Activated T-helper 9 cell treated with anti-CD3 and anti-CD28 coated beads, Interleukin-2, amount 50 U/mL, for 16 hours (primary cell): ENCODE measurements at places on chromosomes 7 and 10.

DNA sequence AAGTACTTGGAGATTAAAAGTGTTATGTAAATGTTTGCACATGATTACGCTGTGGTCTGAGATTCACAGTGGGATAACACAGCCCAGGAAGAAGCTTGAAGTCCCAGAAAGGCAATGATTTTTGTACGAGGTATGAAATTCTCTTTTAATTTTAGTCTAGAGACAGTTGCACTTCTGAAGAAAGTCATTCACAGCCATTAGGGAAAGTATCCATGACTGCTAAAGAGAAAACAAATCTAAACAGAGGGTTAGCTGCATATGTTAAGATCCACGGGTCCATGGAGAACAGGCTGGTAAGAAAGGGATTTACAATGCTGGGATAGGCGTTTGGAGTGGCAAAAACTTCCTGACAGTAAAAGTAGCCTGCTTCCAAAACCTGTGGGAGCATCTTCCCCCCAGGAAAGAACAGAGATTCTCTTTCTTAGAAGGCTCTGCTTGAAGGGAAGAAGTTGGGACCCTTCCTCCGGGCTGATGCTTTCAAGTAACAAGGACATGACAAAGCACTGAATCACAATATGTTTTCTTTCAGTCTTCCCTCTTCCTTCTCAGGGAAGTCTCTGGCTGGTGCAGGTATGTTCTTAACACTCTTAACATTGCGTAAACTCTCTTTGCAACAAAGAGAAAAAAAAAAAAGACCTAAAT lies 220.8 kb upstream of the CELF2 start:
- DNase-seq: no peak

GRCh38 chr10:79057481-79058275 lies 11.1 kb upstream of the ZMIZ1 start:
- DNase-seq: no peak

DNA sequence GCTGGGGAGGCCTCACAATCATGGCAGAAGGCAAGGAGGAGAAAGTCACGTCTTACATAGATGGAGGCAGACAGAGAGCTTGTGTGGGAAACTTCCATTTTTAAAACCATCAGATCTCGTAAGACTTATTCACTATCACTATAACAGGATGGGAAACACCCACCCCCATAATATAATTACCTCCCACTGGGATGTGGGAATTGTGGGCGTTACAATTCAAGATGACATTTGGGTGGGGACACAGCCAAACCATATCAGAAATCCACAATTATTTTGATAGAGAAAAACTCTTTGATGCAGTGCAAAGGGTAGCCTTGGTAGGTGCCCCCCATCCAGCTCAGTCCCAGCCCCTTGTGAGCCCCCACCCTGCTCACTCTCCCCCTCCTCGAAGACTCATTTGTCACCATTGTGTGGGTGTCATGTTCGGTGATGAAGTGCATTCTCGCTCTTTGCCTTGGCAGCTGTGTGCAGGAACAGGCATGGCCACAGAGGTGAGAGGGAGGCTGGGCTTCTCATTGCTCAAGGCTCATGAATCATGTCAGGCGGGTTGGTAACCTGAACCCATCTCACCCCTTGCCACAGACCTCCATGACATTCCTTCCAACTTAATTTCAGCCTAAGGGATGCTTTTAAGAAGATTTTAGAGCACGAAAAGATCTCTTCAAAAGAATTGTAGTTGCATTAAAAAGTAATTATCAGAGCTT lies 75.9 kb downstream of the BUB3 start:
- DNase-seq: no peak

GRCh38 chr10:9211228-9211627 lies 1156.7 kb downstream of the GATA3 start:
- DNase-seq: no peak

DNA sequence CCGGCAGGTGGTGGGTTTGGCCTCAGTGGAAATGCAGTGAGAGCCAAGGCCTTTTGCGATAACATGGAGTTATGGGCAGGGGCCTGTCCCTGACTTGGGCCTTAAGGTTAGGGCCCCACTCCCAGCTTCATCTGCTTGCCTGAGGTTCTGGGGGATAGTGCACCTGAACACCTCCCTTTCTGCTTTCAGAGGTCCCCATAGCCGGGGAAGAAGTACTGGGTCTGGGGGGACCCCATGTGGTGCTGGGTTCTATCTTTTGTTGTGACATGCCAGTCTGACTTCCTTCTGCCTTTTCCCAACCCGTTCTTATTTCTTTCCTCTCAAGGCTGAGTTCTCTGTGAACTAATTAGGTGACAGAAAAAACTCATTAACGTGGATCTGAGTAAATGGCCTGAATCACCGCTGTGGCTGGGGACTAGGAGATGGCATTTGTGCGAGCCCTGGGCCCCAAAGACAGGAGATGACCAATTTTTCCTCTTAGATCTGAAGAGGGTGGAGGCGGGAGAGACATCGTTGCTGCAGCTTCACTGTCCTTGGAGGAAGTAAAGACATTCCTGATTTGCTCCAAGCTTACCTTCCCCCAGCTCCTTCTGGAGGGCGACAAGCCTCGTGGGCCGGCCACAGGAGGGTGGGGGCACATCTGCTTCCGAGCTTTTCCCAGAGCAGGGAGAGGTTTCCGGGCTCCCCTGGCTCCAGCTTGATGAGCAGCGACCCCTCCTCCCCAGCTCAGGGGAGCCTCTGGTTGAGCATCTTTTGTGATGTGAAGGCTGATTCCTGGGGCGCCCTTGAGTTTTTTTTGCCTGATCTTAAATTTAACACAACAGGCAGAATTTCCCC lies 2.0 kb downstream of the AGAP3 start:
- no peak for DNase-seq

GRCh38 chr10:105837951-105838350 lies 1196.9 kb downstream of the SORCS3 start:
- no peak for DNase-seq

DNA sequence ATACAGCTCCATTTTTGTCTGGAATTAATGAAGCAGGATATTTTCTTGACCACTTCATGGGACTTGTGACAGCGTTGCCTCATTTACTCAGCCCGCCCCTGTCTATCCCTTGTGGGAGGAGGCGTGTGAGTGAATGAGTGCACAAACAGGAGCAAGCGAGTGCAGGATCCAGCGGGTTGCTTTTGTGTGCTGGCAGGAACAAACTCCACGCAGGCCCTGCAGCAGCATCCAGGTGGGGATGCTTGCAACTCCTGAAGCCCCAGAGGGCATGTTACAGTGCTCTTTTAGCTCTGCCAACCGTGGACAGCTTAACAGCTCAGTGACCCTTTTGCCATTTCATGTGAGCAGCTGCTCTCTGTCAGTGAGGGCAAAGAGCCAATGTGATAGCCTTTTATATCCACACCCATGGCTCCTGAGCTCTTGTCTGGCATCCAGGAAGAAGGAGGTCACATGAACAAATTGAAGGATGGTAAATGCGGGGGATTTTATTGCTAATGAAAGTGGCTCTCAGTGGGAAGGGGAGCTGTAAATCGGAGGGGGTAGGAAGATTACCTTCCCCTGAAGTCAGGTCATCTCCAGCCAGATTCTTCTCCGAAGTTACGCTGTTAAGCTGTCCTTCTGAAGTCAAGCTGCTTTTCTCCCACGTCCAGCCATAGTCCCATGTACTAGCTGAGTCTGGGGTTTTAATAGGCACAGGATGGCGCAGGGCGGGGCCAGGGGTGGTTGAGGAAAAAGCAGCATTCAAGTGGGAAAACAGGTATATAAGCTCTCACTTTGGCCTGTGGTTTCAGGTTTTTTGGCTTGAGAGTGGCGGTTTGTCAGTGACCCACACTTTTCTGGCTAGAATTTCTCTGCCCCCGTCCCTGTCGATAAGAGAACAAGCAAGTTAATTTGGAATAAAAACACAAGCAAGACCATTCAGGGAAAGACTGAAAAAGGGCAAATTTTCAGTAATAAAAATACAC lies 714.7 kb upstream of the MBL2 start:
- no peak for DNase-seq

DNA sequence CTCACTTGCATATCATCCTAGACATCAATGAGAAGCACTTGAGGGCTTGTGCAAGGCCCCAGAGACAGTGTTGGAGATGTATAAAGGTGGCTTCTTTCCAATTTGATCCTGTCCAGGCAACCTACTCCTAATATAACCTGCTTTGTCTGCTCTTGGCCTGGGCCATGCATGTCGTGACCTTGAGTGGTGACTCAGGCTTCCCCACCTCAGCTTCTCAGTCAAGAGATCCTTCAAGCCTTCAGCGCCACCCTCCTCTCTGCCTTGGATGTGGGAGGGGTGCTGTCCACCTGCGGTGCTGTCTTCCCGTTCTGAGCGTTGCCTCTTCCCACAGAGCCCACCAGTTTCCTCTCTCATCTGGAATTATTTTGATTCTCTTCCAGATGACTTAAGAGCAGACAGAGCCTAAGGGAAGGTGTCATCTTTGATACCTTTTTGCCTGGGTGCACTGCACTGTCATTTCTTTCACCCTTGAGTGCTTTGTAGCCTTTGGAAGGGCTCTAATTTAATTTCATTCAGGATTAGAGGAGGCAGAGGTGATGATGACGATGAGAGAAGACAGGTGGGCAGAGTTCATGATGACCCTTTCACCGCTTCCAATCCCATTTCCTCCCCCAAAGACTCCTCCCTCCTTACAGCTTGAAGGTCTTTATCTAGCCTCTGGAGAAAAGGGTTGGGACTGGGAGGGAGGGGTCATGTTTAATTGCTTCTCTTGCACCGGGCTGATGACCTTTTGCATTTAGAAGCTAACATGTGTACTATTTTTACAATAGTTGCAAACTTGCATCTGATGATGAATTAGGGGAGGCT lies 6.9 kb downstream of the LSMEM1 start:
- no peak for DNase-seq

DNA sequence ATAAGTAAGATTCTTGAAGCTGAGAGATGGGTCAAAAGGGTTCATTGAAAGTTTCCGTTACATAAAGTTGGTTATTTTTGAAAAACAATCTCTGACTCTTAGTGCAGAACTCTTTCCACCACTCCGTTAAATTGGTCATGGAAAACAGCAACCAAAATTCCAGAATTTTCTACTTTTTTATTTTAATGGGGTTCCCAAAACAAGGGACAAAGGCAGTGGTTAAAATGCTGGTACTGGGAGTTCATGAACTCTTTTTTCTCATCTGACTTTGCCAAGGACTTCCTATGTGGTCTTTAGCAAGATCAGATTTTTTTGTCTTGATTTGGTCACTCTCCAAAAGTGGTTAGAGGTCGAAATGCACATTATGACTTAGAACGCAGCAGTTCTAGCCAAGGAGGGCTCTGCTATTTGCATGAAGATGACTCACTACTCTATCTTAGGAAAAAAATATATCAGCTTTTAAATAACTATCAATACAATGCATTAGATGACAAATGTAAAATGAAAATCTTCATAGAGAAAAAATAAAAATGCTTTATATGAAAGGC lies 145.7 kb downstream of the REEP3 start:
- no peak for DNase-seq

DNA sequence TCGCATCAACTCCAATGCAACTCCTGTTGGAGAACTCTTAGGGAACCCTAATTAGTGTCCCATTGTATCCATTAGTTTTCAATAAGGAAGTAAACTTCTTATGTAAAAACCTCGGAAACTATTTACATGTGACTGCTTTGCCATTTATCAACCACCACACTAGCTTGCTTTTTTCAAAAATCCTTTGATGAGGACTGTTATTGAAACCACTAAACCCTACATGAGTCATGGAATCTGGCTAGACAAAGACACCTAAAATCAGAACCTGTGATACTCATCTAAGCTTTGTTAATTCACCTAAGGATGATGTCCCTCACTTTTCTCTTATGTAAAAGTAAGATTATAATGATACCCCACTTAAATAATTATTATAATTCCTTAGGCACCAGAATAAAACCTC lies 414.1 kb upstream of the ETV1 start:
- no peak for DNase-seq

- no peak for DNase-seq
These were observed 175.4 kb downstream of the CELF2 start for GRCh38 chr10:11193001-11193551.

DNA sequence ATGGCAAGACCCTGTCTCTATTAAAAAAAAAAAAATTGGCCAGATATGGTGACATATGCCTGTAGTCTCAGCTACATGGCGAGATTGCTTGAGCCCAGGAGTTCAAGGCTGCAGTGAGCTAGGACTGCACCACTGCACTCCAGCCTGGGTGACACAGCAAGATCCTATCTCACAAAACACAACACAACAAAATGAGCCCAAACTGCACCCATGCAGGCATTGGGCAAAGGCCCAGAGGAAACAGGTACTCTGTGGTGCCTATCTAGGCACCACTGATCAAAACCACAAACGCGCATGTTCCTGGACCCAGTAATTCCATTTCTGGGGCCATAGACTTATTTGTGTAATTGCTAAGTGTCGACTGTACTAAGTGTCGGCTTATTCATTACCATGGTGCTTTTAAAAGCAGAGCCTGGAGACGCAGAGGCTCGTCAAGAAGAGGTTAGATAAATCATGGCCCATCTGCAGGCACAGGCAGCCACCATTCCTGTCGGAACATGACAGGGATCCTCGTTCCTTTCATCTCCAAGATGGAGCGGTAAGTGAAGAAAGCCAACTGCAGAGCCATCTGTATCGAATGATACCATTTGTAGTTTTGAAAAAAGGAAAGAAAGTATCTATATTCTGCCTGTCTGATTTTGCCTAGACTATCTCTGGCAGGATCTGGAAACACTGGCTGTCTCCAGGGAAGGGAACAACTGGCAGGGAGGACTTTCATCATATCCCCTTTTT lies 160.4 kb upstream of the RHEB start:
- DNase-seq: no peak

DNA sequence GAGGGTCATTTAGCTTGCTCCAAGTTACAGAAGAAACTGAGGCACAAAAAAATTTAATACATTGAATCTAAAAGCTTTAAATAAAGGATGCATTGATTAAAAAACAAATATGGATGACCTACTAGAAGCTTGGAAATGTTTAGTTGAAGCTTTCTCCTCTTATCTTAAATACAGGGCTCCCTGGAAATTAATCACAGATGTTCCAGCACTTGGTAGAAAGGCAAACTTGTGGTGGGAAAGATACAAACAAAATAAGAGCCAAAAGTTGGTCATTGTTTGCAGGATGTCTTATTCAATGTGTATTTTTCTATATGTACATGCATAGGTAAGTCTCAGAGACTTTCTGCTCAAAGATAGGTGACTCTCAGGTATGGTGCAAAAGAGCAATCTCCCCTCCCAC lies 40.7 kb upstream of the LYZL1 start:
- DNase-seq: no peak

DNA sequence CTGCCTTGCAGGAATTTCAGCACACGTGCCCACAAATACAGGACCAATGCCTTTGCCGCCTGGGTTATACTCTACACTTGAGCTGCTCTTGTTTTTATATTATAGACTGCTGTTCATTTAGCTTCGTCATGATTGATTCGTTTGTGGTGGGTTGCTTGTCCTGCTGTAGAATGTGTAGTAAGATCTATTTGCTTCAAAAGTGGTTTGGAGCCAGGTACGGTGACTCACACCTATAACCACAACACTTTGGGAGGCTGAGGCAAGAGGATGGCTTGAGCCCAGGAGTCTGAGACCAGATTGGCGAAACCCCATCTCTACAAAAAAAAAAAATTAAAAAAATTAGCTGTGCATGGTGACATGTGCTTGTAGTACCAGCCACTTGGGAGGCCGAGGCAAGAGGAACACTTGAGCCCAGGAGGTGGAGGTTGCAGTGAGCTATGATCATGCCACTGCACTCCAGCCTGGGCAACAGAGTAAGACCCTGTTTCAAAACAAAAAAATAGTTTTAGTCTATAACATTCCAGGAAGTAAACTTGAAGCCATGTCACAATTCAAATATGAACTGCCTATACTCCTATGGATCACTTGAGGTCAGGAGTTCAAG lies 9.0 kb upstream of the RHBDD2 start:
- DNase-seq: no peak
